ENCODE measurements at places on chromosomes 2 and 18.
A peak's percentile ranks its signal among the peaks of the same experiment; 100 is the strongest.

DNA sequence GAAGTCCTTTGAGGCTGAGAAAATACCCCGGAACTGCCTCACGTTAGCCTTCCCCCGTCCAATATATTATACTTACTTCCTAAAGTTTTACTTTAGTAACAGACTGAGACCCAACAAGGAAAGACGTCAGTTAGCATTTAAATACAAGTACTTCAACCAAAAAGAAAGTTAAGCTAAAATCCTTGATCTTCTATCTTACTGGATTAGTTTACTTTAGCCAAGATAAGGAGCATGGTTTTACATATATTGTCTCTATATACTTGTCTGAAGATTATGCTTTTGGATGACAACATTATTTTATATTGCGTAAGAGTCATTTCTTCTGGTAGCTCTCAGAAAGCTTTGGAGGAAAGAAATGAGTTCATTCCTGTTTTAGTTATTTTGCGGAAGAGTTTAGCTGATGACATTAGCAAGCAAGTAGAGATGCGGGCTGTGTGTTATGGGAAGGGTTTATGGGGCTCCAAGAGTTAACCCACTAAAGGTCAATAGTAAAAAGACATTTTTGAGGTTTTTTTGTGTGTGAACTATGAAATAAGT is 532.9 kb downstream of the ZNF516 start:
- no peak overlapping the region for H3K4me3 ChIP-seq
- H3K27ac ChIP-seq, result no peak overlapping the region
- H3K36me3 ChIP-seq, result no peaks in the 10 kb centered on the region
- no peaks in the 10 kb centered on the region for H3K27me3 ChIP-seq
- H3K4me1 ChIP-seq, result no peaks in the 10 kb centered on the region

DNA sequence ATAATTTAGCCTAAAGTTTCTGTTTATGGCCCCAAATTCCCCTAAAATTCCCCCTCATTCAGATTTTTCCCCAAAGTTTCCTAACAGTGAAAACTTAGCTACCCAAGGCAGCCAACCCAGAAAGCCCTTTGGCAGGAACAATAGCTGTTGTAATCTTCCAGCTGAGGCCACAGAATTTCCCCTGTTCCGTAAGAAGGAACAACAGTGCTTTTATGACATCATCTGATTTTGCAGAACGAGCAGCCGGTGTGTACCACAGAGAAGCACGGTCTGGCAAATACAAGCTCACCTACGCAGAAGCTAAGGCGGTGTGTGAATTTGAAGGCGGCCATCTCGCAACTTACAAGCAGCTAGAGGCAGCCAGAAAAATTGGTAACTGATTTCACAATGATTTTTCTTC is 6.3 kb downstream of the TNFAIP6 start:
- no peak overlapping the region for H3K27ac ChIP-seq
- DNase-seq, result no peak
- H3K4me1 ChIP-seq, result no peaks in the 10 kb centered on the region
- H3K36me3 ChIP-seq, result no peaks in the 10 kb centered on the region
- no peak overlapping the region for H3K4me3 ChIP-seq
- H3K27me3 ChIP-seq, result no peaks in the 10 kb centered on the region

DNA sequence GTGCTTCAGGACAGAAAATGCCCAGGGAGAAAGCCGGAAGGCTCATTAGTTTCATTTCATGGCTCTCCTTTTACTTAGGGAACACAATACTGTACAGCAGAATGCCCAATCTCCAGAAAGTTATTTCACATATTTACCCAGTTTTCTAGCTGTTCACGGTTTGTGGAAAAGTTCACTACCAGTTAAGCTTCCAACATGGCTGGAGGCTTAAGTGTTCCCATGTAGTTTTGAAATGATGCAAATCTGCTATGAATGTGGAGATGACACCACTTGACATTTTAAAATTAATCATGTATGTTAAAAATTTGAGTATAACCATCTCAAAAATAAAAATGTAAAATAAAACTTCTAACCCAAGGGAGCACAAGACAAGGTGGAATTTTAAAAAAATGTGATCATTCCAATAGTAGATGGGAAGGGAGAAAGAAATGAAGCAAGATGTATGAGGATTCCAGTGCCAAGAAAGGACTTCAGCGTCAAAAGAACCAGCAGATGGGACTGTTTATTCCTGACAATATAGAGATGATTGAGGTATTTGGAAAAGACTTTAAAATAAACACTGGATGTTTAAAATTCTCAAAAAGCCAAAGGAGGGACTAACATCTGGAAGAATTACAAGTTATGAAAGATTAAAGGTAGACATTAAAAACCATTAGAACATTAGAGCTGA is 60.9 kb upstream of the OSR1 start:
- no peak overlapping the region for H3K27ac ChIP-seq
- DNase-seq, result no peak
- no peak overlapping the region for H3K4me3 ChIP-seq
- no peaks in the 10 kb centered on the region for H3K36me3 ChIP-seq
- H3K27me3 ChIP-seq, result no peaks in the 10 kb centered on the region

DNA sequence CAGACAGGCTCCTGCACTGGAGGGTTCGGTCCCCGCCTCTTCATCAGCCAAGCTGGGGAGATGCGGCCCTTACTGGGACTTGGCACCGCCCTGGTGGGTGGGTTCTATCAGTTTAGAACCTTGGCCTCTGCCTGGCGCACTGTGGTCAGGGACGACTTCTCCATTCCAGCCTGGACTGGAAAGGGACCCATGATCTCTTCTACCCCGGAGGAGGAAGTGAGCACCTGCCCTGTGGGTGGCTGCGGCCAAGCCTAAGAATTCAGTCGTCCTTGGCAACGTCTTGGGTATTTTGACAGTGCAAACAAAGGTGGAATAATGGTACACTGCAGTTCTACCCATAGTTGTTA is 106.9 kb upstream of the CD302 start:
- no peaks in the 10 kb centered on the region for H3K27me3 ChIP-seq
- no peaks in the 10 kb centered on the region for H3K36me3 ChIP-seq
- peak; percentile 67 for DNase-seq

GRCh38 chr2:240643811-240644150 is 18.5 kb downstream of the GPR35 start:
- H3K27me3 ChIP-seq, result peaks cover 19% of the 10 kb centered on the region
- H3K4me1 ChIP-seq, result no peaks in the 10 kb centered on the region
- no peak for DNase-seq
- no peak overlapping the region for H3K4me3 ChIP-seq
- H3K36me3 ChIP-seq, result no peaks in the 10 kb centered on the region
